ENCODE measurements at places on chromosomes 5 and 9.

DNA sequence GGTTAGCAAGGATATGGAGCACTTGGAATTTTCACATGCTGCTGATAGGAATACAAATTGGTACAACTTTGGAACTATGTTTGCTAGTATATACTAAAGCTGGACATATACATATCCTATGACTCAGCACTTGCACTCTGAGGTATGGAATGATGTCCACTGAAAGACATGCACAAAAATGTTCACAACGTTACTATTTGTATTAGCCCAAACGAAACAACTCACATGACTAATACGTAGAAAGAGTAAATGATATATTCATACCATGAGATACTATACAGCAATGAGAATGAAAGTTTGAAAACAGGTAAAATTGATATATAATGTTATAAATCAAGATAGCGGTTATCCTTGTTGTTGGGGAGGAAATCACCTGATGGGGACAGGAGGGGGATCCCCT, 45.5 kb upstream of the CDC42SE2 start:
- peak; percentile 8 for DNase-seq

- DNase-seq: no peak
Observed at GRCh38 chr9:38338342-38339018, 54.0 kb upstream of the ALDH1B1 start.

DNA sequence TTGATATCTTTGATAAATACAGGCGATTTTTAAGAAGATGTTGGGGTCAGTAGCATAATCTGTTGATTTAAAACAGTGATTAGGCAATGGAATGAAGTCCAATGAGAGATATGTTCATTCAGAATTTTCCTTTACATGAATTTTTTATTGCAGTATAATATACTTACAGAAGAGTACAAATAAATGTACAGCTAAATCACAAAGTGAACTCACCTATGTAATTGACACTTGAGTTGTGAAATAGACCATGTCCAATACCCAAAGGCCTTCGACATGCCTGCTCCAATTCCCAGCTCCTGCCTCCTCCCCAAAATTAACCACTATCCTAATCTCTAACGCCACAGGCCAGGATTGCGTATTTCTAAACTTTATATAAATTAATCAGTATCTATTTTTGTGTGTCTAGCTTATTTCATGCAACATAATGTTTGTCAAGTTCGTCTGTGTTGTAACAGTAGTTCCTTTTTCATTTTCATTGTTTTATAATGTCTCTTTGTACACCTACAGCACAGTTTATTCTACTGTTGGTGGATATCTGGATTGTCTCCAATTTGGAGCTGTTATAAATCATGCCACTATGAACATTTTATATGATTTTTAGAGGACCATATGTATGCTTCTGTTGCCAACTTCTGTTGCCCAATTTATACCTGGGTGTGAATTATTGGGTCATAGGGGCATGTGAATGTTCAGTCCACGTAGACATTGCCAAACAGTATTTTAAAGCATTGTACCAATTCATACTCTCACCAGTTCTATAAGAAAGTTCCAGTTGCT, 208.3 kb downstream of the TLE1 start:
- no peak for DNase-seq

DNA sequence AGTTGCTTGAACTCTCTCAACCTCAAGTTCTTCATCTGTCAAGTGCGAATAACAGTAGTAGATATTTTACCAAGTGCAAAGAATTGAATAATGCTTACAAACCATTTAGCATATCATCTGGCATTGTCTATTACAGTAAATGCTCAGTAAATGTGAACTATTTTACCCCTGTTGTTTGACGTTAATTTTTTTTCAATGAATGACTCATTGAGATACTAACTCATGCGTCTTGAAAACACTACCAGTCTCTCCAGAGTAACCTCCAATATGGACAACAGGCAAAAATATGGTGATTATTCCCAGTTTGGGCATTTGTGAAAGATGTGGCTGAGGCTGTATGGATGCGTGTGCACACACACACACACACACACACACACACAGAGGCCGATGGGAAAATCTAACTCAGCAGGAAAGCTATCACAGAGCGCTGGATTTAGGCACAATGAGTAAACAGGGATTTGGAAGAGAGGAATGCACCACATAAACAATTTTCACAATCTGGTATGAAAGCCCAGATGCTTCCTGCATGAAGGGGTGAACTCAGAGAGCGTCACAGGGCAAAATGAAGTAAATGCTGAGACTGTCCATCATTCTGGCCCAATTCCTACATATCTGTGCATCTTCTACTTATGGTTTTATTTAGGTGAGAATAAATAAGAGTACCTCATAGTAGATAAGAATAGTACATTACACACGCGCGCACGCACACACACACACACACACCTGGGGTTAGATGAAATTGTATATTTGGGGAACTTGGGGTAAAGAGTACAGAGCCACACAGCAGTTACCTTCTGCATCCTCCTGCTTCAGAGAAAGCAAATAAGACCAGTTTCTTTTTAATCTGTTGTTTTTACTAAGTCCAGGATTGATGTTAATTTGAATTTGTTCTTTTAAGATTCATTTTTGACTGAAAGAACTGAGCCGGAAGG, 128.7 kb downstream of the PALM2AKAP2 start:
- peak; percentile 62 for DNase-seq

GRCh38 chr9:38016375-38017135, 52.5 kb downstream of the SHB start:
- peak; percentile 39 for DNase-seq

GRCh38 chr5:152072091-152072490, 147.4 kb upstream of the GLRA1 start:
- DNase-seq: peak; percentile 50

GRCh38 chr9:116691607-116692006, 4.5 kb downstream of the TRIM32 start:
- no peak for DNase-seq

- DNase-seq: peak; percentile 49
Observed at GRCh38 chr9:1100945-1101344, 50.8 kb downstream of the DMRT2 start.
